ENCODE measurements at places on chromosomes 3 and 15. TPM values are rescaled to one million over a fixed set of nuclear protein-coding genes. Genes with fewer than 3 reads are reported as not detected.
A peak's percentile ranks its signal among the peaks of the same experiment; 100 is the strongest.

Gene GPR149
- not detected for total RNA-seq

Gene C3orf62
- 2.0 TPM for total RNA-seq

Gene GPR160
- total RNA-seq = 11.2 TPM

Gene COL6A5
- 0.32 TPM for total RNA-seq

GRCh38 chr3:150235799-150236198 is 172.3 kb upstream of the TSC22D2 start:
- no peak overlapping the region for H3K27ac ChIP-seq
- H3K4me1 ChIP-seq = peaks cover 15% of the 10 kb centered on the region
- H3K4me3 ChIP-seq = no peak overlapping the region
- H3K27me3 ChIP-seq = no peaks in the 10 kb centered on the region
- H3K36me3 ChIP-seq = no peaks in the 10 kb centered on the region
- no peak for DNase-seq

DNA sequence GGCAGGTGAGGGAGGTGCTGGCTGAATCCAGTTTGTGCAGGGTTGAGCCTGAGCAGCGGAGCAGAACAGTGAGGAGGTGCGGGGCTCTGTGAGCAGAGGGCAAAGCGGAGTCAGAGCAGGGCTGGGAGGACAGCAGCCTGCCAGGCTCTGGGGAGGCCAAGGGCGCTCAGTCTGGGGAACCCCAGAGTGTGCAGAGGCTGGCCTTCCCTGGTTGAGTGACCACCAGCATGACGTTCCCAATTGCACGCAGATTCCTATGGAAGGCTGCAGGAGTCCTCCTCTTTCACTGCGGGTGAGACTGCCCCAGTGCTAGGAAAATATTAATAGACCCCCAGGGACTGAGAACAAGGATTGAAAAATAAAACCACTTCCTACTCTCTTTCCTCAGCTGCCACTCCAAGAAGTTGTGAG is 13.2 kb downstream of the MRAS start:
- no peak overlapping the region for H3K27ac ChIP-seq
- no peak overlapping the region for H3K4me3 ChIP-seq
- no peak for DNase-seq
- H3K36me3 ChIP-seq = no peaks in the 10 kb centered on the region
- H3K4me1 ChIP-seq = no peaks in the 10 kb centered on the region
- H3K27me3 ChIP-seq = no peaks in the 10 kb centered on the region

DNA sequence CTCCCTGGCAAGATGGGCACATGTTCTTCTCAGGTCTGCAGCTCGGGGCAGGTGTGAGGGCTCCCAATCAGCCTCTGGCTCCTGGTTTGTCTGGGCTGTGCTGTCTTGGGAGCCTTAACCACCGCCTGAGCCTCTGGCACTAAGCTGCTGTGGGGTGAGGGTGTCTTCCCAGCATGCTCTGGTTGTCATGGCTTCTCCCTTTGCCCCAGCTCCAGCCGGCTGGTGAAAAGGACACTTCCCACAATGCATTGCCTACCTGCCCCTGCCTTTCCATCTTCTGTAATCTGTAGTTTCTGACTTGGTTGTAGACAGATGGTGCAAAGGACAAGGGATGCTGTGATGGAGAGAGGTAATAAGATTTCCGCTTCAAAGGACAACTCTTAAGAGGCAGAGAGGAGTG is 295.3 kb downstream of the TLE3 start:
- H3K4me1 ChIP-seq = no peaks in the 10 kb centered on the region
- H3K4me3 ChIP-seq = no peak overlapping the region
- no peak overlapping the region for H3K27ac ChIP-seq
- no peak for DNase-seq
- H3K36me3 ChIP-seq = no peaks in the 10 kb centered on the region
- peaks cover 5% of the 10 kb centered on the region for H3K27me3 ChIP-seq

DNA sequence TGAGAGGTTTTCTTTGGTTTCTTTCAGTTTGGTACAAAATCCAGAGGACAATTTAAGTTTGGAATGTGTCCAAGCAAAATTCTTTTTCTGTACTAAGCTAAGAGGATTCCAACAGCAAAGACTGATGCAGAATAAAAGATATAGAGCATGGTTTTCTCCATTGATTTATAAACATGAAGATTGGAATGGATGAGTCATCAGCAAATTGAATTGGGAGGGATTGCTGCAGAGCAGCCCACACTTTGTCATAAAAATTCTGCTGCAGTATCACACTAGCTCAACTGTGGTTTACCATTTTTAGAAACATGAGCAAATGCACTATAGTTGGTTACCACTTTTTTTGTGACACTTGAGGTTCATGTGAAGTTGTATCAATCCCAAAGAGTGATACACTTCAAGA is 16.1 kb upstream of the LARP6 start:
- DNase-seq = peak; percentile 65
- peak overlapping the region; percentile 47 for H3K27ac ChIP-seq
- H3K4me3 ChIP-seq = no peak overlapping the region
- peaks cover 32% of the 10 kb centered on the region for H3K4me1 ChIP-seq

GRCh38 chr3:127217596-127218453 is 24.9 kb downstream of the PRR23E start:
- no peak for DNase-seq
- no peaks in the 10 kb centered on the region for H3K36me3 ChIP-seq
- no peak overlapping the region for H3K27ac ChIP-seq
- no peak overlapping the region for H3K4me3 ChIP-seq
- peaks cover 28% of the 10 kb centered on the region for H3K4me1 ChIP-seq
- peaks cover 5% of the 10 kb centered on the region for H3K27me3 ChIP-seq

DNA sequence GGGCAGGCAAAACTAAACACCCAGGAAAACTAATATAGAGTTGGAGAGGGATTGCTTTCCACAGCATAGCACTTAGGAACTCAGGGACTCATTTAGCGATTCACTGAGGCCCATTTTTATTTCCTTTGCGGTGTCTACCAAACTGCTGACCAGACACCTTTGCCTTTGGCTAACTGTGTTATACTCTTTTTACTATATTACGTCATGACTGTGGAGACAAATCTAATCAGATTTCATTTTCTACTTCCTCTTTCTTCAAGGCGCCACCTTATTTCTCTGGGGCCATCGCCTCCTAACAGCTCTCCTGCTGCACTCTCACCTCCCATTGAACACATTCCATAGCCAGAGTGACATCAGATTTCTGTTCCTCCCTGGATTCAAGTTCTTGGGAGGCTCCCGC is 215.7 kb upstream of the WNT5A start:
- H3K36me3 ChIP-seq = no peaks in the 10 kb centered on the region
- DNase-seq = no peak
- no peaks in the 10 kb centered on the region for H3K4me1 ChIP-seq
- no peaks in the 10 kb centered on the region for H3K27me3 ChIP-seq
- H3K27ac ChIP-seq = no peak overlapping the region
- H3K4me3 ChIP-seq = no peak overlapping the region

DNA sequence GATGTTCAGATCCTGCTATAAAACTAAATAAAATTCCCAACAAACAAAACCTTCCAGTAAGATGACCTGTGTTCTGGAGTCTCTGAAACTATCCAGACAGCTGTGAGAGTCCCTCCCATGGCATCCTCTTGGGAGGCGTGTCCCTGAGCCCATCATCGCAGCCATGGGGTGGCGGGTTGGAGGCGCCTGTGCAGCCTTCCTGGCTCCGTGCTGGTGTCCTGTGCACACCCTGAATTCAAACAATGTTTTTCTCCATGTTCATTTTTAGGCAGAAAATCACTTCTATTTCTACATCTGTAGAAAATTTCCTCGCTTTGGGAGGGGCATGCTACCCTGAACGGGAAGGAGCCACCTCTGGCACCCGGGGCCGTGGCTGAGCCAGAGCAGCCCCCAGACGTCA is 19.4 kb upstream of the OCA2 start:
- no peak overlapping the region for H3K4me3 ChIP-seq
- no peaks in the 10 kb centered on the region for H3K27me3 ChIP-seq
- DNase-seq = no peak
- no peaks in the 10 kb centered on the region for H3K4me1 ChIP-seq
- H3K27ac ChIP-seq = no peak overlapping the region

DNA sequence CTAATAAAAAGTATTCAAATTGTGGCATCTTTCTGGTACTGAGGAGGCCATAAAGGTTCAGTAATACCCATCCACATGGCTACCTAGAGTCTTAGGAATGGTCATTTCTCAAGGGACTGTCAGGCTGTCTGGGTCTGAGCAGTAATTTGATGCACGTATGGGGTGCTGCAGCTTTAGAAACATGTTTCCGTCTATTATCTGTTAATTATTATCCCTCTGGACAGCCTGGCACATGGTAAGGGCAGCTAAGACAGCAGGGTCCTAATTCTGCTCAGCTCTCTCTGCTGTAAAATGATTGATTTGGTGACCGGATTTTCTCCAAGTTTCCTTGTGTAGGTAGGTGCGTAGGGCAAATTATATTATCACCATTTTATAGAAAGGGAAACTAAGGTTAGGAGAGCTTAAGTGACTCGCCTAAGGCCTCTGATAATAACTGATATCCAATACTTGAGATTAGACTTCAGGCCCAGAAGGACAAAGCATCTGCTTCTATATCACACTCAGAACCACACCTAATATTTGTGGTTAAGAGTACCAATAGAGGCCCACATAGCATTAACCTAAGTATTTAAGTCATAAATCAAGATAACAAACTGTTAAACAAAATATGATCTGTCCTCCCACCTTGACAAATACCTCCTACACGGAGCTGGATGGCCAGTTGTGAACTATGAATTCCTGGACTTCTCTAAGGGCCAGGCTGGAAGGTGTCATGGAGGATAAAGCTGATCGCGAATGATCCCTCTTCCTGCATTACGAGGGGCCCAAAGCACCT is 2.9 kb upstream of the RAP2B start:
- no peaks in the 10 kb centered on the region for H3K36me3 ChIP-seq
- H3K27ac ChIP-seq = no peak overlapping the region
- H3K4me1 ChIP-seq = peaks cover 4% of the 10 kb centered on the region
- H3K27me3 ChIP-seq = no peaks in the 10 kb centered on the region
- H3K4me3 ChIP-seq = no peak overlapping the region

- H3K36me3 ChIP-seq = no peaks in the 10 kb centered on the region
- H3K27ac ChIP-seq = no peak overlapping the region
- no peak overlapping the region for H3K4me3 ChIP-seq
- no peaks in the 10 kb centered on the region for H3K4me1 ChIP-seq
- DNase-seq = no peak
Observed at GRCh38 chr15:82587805-82588204, 47.5 kb upstream of the RPS17 start.

- H3K4me1 ChIP-seq = peaks cover 10% of the 10 kb centered on the region
- no peak overlapping the region for H3K27ac ChIP-seq
- no peak overlapping the region for H3K4me3 ChIP-seq
Observed at GRCh38 chr3:148150141-148150540, 547.6 kb upstream of the AGTR1 start.

DNA sequence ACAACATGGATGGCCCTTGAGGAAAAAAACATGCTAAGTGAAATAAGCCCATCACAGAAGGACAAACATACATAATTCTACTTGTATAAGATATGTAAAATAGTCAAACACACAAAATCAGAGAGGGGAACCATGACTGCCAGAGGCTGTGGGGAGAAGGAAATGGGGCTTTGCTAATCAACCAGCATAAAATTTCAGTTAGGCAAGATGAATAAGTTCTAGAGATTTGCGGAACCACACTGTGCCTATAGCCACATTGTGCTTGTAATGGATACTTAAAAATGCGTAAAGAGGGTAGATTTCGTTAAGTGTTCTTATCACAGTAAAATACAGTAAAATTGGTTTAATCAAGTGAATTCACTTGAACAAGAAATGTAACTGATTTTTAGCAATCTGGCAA is 33.7 kb upstream of the SPTBN5 start:
- no peaks in the 10 kb centered on the region for H3K36me3 ChIP-seq
- no peak overlapping the region for H3K4me3 ChIP-seq
- DNase-seq = no peak
- H3K27ac ChIP-seq = no peak overlapping the region

DNA sequence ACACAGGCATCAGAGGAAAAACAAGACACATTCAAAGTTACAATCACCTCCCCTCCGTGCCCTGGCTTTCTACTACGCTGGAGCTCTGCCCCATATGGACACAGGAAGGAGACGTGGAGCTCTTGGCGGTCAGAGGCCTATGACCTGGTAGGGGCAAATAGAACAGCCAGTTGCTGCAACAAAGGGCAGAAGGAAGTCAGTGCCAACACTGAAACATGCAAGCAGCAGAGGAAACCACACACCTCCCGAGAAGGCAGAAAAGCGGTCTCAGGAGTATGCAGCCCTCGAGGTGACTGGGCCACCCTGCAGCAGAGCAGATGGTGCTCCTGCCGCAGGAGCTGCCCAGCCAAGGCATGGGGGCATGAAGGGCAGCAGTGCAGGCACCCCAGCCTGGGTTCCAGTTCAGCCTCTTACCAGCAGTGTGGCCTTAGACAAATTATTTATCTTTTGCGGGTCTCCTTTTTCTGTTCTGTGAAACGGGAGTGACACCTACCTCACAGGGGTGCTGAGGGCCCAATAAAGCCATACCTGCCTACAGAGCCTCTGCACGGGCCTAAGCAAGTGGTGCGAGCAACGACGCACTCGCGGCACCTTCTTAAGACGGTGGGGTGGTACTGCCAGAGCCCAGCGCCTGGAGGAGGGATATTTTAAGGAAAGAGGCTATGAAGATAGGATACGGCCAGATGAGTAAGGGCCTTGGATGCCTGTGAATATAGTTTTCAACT is 8.6 kb downstream of the ZXDC start:
- no peak overlapping the region for H3K4me3 ChIP-seq
- H3K27me3 ChIP-seq = no peaks in the 10 kb centered on the region
- peaks cover 100% of the 10 kb centered on the region for H3K36me3 ChIP-seq
- H3K27ac ChIP-seq = no peak overlapping the region
- no peak for DNase-seq

DNA sequence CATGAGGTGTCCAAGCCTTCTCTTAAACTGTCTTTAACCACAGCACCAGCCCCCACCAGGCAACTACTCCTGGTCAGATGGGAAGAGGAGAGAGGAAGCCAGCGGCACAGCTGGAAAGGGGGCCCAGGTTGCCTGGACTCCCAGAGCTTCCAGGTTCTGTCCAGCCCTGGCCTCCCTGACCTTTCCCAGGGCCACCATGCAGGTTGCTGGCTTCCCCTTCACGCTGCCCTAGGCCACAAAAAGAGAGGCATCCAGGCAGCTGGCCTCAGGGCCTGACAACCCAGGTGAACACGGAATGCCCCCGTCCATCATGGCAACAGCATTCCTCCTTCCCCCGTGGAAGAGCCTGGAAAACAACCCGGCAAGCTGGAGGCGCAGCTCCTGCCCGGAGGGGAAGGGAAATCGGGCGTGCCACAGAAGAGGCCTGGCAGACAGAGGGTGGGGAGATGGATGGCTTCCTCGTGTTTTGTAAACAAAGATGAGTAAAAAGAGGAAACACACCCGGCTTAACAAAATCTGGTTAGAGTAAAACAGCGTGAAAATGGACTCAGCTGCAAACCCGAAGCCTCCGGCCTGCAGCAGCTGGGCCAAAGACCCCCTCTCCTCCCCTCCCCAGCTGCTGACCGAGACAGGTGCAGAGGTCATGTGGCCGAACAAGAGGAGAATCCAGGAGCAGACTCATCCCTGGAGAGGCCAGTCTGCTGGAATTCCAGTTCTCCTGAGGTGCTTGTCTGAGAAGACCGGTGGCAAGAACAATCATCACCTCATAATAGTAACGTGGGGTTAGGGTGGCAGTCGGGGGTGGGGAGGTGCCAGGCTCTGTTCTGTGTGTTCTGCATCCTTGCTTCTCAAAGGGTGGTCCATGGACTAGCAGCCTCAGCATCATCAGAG is 15.5 kb downstream of the BMF start:
- H3K27ac ChIP-seq = peak overlapping the region; percentile 96
- H3K36me3 ChIP-seq = peaks cover 20% of the 10 kb centered on the region
- no peaks in the 10 kb centered on the region for H3K27me3 ChIP-seq
- peaks cover 93% of the 10 kb centered on the region for H3K4me1 ChIP-seq

Measured in A673 (cell line).